Fibroblast of upper back skin (primary cell): ENCODE measurements at places on chromosomes 12 and 14.

DNA sequence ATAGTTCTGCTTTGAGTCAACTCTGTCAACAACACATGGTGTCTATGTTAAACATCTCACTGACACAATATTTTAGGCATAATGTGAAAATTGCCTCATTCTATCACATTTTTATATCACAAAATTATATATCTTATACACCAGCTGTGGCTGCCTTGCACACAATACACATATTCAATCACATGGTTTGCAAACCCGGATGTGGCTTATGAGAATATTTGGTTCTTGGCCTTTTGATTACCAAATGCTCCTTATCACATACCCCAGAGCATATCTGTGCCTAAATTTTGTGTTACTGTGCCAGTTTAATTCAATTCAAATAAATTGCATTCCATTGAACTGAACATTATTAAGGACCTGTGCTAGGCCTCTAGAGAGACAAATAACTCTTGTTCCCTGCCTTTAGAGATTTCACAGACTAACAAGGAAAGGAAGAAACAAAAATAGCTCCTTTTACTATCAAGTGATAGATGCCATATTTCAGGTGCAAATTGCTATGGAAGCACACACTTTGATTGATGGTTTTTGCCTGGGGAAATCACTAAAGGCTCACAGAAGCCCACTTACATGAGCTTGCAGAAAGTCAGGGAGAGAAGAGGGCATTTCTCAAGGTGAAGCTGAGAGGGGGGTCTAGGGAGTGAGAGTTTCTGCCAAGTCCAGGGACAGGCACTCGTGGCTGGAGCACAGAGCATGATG is 63.4 kb downstream of the PPP1R36 start:
- DNase-seq: no peak

GRCh38 chr12:80032946-80033345 is 66.4 kb upstream of the OTOGL start:
- no peak for DNase-seq

DNA sequence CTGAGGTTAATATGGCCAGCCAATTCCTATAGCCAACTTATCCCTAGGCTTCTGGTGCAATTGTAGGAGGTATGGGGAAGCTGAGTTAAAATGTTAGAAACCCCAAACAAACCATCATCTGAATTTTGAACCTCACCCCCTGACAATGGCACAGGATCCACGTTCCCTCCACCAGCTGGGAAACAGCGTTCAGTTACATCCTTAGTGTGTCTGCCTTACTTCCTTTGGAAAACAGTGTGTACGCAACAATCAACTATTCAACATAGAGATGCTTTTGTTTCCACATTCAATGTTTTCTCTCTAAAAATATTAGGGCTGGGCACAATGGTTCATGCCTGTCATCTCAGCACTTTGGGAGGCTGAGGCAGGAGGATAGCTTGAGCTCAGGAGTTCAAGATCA is 203.4 kb downstream of the TTC7B start:
- no peak for DNase-seq

- DNase-seq: peak; percentile 67
Measured at GRCh38 chr14:84783511-84783910, 746.4 kb upstream of the FLRT2 start.

GRCh38 chr12:120997448-120997847 is 18.8 kb downstream of the C12orf43 start:
- no peak for DNase-seq

DNA sequence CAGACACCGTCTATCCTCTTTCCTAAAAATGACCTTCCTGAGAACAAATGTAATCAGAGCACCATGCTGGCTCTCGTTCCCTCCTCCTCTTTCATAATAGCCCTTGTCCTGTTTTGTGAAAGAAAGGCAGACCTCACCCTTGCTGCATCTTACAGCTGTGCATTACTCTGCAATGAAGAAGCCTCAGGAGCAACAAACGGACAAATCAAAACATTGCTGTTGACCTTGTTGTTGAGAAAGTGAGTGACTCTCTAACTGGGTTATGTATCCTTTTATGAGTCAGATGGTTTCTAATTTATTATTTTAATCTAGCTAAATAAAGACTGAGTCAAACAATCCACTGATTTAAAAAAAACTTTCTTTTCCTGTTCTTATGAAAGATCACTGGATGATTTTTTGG is 180.9 kb downstream of the RPS29 start:
- no peak for DNase-seq
